Left colon (tissue), 2 donors: ENCODE measurements at places on chromosomes 3 and 15. TPM values are rescaled to one million over a fixed set of nuclear protein-coding genes. Genes with fewer than 3 reads are reported as not detected.

The CEP152 gene
- 7.8 TPM for total RNA-seq

The CA12 gene
- 397 TPM for total RNA-seq

GRCh38 chr3:14142567-14143270 lies 17.9 kb downstream of the TMEM43 start:
- DNase-seq, result no peak

- DNase-seq, result no peak
Measured at GRCh38 chr15:42363487-42363886, 4.2 kb downstream of the CAPN3 start.

DNA sequence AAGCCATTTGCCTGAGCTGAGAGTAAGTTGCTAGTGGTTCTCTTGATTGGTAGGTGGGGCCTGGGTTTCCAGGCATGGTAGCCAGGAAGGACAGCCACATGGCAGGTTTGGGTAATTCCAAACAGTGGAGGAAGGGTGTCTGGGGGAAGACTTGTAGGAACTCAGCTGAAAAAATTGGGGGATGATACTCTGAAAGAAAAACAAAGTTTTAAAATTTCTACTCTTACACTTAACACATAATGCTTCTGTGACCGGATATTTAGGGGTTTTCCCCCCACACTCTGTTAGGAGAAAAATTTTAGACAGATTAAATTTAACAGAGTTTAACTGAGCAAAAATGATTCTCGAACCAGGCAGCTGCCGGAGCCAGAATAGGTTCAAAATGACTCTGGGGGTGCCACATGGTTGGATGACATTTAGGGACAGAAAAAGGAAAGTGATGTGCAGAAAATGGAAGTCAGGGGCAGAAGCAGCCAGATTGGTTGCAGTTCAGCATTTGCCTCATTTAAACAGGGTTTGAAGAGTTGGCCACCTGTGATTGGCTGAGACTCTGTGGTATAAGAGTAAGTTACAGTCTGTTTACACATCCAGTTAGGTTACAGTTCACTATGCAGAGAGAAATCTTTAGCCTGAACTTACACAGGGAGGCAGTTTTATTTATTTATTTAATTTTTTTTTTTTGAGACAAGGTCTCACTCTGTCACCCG lies 8.1 kb downstream of the B2M start:
- DNase-seq, result no peak

DNA sequence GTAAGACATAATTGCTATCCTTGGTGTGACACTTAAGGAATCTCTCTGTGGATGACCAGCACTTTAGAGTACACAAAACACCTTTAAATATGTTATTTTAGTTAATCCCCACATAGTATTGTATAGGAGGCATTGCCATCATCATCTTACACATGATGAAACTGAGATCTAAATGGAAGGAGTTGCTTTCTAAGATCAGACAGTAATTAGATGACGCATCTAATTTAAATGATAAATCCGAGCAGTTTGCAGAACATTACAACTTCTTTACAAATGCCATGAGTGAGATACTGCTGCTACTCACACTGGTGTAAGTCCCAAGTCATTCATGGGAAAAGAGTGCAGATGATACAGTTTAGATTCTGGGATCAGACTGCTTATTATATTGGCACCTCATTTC lies 431.9 kb downstream of the MFSD1 start:
- no peak for DNase-seq

- DNase-seq, result no peak
Measured at GRCh38 chr3:53230789-53231188, 25.0 kb downstream of the TKT start.

DNA sequence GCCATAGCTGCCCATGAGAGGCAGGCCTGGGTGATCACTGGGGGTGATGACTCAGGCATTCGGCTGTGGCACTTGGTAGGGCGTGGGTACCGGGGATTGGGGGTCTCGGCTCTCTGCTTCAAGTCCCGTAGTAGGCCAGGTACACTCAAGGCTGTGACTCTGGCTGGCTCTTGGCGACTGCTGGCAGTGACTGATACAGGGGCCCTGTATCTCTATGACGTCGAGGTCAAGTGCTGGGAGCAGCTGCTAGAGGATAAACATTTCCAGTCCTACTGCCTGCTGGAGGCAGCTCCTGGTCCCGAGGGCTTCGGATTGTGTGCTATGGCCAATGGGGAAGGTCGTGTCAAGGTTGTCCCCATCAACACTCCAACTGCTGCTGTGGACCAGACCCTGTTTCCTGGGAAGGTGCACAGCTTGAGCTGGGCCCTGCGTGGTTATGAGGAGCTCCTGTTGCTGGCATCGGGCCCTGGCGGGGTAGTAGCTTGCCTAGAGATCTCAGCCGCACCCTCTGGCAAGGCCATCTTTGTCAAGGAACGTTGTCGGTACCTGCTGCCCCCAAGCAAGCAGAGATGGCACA lies 5.3 kb downstream of the WDR6 start:
- no peak for DNase-seq

DNA sequence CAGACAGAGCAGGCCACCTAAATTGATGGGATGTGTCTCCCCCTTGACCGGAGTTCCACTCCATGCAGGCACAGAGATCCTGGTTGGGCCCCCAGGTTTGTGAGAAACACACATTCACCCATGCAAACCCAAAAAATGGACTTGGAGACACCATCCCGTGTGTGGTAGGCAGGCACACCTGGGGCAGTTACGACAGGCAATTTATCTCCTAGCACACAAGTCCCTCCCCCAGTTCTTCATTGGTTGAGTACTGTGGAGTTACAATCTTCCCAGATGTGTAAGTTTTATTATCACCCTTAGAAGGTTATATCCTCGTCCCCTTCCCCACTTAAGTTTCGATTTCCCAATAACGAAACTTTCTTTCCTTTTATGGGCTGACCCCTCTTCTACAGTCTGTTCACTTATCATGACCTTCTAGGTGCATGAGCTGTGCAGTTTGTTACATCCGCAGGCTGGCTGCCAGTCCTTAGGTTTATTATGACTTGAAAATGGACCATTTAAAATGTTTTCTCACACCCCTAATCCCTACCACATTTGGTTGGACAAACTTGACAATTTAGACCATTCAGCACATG lies 27.3 kb downstream of the ARL8B start:
- no peak for DNase-seq

DNA sequence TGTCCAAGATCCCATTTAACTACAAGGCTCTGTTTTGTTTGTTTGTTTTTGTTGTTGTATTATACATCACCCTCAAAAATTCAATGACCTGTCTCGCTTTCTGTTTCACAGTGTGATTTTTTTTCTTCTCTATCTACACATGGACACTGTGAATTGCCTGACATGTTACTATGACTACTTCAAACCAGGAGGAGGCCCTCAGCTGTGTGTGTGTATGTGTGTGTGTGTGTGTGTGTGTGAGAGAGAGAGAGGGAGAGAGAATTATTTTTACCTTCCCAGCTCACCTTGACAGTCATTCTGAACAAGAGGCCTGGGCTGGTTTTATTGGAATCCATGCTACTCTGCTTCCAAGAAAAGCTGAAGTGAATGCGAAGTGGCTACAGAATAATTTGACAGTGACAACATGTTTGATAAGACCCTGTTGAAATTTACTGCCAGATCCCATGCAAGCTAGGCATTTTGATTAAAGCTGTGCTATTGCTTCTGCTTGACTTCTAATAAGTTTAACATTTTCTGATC lies 841.4 kb downstream of the NSUN3 start:
- DNase-seq, result no peak

DNA sequence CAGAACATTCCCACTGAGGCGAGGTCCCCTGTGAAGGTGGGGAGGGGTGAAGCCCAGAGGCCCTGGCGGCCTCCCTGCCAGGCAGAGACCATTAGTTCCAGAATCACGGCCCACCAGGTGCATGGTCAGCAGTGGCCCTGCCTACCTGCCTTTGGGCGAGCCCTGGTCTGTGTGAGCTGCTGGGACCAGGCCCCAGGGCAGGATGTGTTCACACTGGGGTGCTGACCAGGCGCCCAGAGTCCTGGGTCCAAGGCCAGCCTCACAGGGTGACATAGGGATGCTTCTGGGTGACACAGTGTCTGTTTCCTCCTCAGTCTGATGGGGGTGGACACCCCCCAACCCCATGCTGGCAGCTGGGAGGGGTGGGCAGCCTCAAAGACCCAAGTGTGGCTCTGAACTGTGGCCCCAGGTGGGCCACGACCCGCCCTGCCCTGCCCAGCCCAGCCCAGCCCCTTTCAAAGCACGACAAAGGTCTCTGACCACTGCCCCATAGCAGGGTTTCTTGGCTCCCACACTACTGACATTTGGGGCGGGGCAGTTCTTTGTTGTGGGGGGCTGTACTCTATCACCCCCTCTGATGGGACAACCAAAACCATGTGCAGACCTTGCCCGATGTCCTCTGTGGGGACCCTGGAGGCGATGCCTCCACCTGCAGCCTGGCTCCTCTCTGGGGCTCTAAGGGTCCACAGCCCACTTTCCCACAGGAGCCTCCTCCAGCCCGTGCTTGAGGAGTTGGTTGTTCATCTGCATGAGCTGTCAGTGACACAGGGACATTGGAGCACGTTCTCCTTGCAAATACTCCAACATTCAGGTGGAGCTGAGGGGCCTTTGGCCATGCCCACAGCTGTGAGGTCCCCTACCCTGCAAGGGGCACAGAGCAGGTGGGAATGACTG lies 44.8 kb upstream of the SLC41A3 start:
- DNase-seq, result peak; percentile 8

- no peak for DNase-seq
Measured at GRCh38 chr3:168847291-168847883, 751.7 kb upstream of the GOLIM4 start.

- DNase-seq, result no peak
Measured at GRCh38 chr3:34277110-34277509, 478.7 kb downstream of the PDCD6IP start.

DNA sequence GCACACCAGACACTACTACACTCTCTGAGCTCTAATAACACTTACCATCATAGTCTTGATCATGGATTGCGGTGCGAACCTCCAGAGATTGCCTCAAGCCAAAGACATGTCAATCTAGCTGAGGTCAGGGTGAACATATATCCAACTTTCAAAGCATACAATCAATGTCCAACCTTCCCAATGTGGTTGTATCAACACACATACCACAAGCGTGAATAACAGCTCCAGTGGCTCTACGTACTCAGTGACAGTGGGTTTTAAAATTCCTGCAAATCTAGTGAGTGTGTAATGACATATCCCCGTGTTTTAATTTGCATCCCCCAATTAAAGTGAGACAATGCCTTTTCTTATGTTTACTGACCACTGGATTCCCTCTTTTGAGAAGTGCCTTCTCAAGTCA lies 29.6 kb downstream of the SFMBT1 start:
- DNase-seq, result no peak

DNA sequence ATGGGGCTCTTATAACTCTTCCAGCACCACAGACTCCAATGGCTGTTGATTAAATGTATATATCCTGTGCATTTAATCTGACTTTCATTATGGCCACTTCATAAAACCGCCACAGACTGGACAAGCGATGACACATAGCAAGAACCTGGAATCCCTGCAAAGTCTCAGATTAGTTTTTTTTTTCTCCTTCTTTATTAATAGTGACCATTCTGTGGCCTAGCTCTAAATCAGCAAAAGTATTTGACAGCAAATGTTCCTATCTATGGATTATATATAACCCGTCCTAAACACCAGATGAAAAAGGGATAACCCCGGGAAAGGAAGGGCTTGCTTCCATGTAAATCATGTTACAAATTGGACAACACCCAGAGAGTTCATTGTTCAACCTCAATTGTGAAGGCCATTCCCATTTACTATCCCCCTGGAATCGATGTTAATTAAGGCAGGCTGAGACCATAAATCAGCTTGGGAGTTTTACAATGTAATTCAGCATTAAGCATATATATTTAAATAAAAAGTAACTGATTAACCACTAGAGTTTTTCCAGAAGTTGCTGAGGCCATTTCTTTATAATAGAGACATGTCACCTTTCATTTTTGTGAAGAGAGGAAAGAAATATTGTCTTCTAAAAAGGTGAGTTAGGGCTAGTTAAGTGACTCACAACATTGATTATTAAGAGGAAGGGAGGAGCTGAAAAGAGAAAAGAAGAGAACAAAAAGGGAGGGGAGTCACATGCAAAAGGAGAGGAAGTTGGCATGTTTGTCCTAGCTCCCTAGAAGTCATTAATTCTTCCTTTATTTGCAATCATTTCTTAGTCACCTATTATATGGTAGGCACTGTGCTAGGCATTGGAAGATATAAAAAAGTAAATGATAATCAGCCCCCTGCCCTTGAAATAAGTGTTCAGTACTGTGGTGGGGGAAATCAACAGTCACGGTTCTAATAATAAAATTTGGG lies 26.2 kb downstream of the ALDH1A2 start:
- DNase-seq, result no peak

The DUOXA1 gene
- 1.6 TPM for total RNA-seq

The ACAN gene
- total RNA-seq, result 0.21 TPM

DNA sequence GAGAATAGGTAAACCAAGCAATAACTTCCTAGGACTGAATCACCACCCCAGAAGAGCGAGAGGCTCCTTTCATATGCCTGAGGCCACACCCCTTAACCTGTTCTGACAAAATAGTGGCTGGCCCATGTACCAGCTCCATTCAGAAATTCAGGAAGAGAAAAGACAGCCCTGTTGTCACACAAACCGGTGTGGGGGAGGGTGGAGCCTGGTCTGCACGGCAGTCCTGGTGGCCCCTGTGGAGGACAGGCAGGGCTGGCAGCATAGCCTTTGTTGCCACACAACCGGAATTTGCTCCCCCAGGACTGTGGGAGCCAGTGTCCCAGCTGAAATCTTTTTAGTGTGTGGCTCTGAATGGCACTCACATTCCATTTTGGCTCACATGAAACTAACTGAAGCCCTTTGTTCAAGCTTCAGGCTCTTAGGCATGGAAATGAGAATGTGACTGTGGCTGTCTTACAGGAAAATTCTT lies 23.8 kb downstream of the RLBP1 start:
- peak; percentile 67 for DNase-seq

DNA sequence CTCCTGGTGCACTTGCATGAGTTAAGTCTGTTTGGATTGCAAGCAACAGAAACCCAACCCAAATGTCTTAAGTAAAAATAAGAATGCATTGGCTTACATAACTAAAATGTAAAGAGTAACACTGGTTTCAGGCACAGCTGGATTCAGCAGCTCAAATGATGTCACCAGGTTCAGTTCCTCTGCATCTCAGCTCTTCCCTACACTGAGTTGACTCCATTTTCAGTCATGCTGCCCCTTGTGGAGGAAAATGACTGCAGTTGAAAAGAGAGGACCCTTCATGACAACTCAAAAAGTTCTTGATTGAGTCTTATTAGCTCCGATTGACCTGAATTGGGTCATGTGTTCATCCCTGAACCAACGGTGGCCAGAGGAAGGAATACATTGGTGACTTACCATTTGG lies 138.5 kb upstream of the ABI3BP start:
- no peak for DNase-seq
